ENCODE measurements at places on chromosomes 2 and 18.

GRCh38 chr2:229456091-229456490 lies 185.0 kb upstream of the PID1 start:
- no peak for DNase-seq

- DNase-seq: no peak
These were observed 3.8 kb upstream of the CHN1 start for GRCh38 chr2:175008801-175009495.

GRCh38 chr2:35989040-35989439 lies 366.5 kb upstream of the CRIM1 start:
- no peak for DNase-seq

DNA sequence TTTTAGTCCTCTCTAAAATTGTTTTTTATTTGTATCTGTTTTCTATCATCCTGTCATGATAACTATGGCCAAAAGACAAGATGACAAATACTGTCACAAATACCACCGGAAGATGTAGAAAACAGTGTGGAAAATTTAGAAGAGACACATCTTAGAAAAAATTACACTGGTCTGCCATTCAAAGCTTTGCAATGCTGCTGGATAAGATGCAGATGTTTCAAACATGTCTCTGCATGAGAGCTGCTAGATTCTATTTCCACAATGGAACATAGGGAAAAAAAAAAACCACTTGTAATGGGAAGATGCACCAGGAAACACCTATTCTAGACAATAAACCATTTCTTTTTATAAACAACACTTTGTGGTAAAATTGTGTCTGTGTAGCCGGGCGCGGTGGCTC lies 5.8 kb upstream of the TAF1B start:
- no peak for DNase-seq

DNA sequence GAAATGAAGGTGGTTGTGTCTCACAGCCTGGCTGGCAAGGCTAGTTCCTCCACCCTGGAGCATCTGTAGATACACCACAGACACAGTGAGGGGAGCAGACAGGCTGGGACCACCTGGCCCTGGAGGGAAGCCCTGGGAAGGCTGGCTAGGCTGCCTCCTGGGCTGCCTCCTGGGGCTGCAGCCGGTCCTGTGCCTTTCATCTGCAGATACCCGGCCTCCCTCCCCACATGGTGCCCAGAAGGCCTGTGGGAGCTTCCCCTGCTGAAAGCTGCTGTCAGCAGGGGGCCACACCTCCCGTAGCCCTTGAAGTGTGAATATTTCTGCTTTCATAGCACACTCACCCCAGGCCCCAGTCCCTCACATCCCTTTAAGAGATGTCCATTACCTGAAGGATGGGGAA lies 37.6 kb downstream of the SDC1 start:
- no peak for DNase-seq

GRCh38 chr2:152201466-152201830 lies 25.9 kb upstream of the STAM2 start:
- DNase-seq: no peak

- no peak for DNase-seq
These were observed 407.7 kb upstream of the SALL3 start for GRCh38 chr18:78571831-78572347.

DNA sequence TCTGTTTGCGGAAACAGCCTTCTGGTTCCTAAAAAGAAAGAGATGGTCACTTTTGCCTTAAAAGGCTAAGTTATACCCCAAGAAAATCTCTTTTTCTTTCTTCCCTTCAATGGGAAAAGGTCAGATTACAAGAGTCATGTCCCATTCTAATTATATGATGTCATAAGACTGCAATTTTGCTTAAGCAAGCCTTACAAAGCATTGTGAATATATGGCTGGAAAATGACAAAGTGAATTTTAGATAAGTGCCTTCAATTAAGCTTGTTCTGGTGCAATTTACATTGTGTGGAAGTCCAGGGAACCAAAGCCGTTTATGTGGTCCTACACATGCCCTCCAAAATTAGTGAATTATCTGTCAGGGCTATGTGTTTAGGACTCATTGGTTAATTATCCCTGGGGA lies 7.6 kb upstream of the BMP10 start:
- DNase-seq: no peak

- DNase-seq: no peak
These were observed 170.7 kb downstream of the TMEM182 start for GRCh38 chr2:102932501-102932900.
